Stimulated activated CD8-positive, alpha-beta memory T cell treated with anti-CD3 and anti-CD28 coated beads, Interleukin-15, amount 100 ng/mL, for 48 hours (primary cell): ENCODE measurements at places on chromosomes 1 and 21.

DNA sequence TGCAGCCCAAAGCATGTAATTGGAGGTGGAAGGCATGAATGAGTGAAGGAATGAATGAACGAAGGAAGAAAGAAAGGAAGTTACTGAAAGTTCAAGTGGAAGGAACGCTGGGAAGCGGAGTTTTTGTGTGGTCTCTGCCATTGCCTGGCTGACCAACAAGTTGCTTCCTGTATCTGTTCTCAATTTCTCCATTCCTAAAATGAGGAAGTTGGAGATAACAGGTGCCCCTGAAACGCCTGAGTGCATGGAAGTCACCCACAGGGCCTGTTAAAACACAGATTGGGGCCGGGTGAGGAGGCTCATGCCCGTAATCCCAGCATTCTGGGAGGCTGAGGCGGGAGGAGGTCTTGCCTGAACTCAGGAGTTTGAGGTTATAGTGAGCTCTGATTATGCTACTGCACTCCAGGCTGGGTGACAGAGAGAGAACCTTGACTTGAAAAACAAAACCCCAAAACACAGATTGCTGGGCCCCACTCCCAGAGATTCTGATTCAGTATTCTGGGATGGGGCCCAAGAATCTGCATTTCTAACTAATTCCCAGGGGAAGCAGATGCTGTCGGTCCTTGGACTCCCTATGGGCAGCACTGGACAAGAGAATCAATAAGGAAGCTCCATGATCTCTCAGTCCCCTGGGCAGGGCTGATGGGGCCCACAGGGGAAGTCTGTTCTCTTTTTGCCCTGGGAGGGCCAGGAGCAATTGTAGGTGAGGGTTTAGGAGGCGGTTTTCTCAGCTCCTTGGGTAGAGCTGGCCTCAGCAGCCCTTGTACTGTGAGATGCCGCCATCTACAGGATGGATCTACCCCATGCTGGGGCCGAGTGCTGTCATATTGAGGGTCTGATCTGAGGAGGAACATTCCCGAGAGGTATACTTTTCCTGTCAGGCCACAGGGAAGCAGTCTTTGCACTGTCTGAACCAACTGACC lies 3.3 kb upstream of the CNR2 start:
- DNase-seq: peak; percentile 43

GRCh38 chr1:169495916-169496315 lies 10.2 kb upstream of the SLC19A2 start:
- no peak for DNase-seq

GRCh38 chr1:1013105-1013921 lies at the start of gene ISG15:
Gene ISG15 (plus strand): TSS chr1:1013497. CDS start chr1:1013574, 77 bp downstream.
- peak; percentile 79 for DNase-seq

DNA sequence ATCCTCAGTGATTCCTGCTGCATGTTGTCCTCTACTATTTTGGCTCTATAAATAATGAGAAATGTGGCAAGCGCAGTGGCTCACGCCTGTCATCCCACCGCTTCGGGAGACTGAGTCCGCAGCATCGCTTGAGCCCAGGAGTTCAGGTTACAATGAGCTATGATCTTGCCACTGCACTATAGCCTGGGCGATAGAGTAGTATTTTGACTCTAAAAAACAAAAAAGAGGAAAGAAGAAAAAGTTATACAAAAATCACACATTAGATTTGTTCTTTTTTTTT lies 756 bp upstream of the SLC25A44 start:
- DNase-seq: no peak

- DNase-seq: no peak
Measured at GRCh38 chr1:46041974-46042373, 90.5 kb downstream of the PIK3R3 start.

- no peak for DNase-seq
Measured at GRCh38 chr1:4344065-4344732, 310.2 kb upstream of the AJAP1 start.

DNA sequence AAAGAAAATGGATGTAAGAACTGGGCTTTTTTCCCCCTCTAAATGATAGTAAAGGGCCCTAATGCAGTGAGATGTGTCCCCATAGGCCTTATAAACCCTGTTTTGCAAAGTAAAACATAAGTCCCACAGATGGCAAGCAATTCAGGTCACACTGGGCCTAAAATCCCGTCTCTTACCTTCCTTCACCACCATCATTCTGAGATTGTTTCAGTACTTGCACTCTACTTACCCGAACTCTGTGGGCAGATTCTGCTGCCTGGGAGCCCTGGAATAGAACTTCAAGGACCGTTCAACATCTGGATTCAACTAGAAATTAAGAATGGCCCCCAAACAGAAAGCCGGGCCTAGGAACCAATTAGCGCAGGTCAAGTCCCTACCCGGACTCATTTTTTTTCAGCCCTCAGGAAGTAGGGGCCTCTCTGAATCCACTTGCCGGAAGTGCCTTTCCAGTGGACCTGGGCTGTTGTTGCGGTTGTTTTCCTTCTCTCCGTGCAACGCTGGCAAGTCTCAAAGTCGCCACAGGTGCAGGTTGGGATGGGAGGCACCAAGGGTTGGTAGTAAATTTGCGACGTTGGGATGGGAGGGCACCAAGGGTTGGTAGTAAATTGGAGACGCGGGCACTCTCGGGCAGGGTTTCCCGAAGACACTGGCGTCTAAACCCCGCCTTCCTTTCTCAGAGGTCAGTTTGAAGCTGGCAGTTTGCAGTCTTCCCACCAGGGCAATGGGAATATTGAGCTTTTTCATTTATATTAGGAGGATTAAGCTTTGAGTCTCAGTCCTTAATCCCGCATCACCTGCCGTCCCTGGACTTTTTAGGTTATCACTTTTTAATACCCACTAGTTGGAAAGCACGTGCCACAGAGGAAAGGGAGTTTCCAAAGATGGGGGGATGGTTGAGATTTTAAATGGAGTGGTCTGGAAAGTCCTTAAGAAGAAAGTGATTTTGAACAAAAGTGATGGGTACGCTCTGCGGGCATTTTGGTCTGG lies at the start of gene TMEM69:
Gene TMEM69 (plus strand): TSS at position 428 of the 987 bp plus-strand sequence. CDS start 2,888 bp downstream, outside the sequence.
- peak; percentile 60 for DNase-seq

DNA sequence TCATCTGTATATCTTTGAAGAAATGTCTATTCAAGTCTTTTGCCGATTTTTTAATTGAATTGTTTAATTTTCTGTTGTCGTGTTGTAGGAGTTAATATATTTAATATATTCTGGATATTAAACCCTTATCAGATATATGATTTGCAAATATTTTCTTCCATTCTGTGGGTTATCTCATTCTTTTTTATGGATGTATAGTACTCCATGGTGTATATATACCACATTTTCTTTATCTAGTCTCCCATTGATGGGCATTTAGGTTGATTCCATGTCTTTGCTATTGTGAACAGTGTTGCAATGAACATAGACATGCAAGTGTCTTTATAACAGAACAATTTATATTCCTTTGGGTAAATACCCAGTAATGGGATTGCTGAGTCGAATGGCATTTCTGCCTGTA lies 100.3 kb upstream of the DMRTA2 start:
- no peak for DNase-seq

GRCh38 chr21:26125433-26126167 lies 45.0 kb downstream of the APP start:
- DNase-seq: no peak

DNA sequence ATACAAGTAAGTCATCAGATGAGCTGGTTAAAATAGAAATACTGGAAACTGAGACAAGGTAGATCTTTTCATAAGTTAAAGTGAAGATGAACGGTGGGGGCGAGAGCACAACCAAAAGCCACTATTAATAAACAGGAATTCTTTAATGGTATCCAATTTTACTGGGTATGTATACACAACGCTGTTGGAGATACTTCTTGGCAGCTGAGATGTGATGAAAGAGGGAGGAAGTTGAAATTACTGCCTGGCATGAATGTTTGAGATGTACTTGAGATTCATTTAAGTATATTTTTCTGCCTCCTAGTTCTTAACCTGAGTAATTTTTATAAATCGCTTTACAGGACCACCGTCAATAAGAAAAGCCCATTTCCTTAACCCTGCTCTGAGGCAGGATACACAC lies 110.0 kb upstream of the ZRANB2 start:
- no peak for DNase-seq

DNA sequence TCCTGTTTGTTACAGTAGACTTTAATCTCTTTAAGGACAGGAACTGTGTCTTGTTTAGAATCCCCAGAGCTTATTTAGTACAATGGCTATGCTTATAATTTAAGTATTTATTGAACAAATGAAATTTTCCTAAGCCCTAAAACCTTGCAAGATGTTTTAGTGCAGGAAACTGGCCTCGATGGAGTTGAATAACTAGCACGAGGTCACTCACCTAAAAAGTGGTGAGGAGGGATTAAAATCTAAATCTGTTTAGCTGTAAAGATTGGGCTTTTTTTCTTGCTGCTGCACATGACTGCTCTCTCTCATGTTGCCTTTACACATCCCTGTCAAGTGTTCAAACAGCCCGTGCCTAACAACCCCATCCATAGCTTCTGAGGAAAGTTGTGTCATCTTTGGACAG lies 10.2 kb downstream of the NFYC start:
- DNase-seq: no peak

GRCh38 chr1:201020721-201021629 lies 2.5 kb downstream of the KIF21B start:
- no peak for DNase-seq

DNA sequence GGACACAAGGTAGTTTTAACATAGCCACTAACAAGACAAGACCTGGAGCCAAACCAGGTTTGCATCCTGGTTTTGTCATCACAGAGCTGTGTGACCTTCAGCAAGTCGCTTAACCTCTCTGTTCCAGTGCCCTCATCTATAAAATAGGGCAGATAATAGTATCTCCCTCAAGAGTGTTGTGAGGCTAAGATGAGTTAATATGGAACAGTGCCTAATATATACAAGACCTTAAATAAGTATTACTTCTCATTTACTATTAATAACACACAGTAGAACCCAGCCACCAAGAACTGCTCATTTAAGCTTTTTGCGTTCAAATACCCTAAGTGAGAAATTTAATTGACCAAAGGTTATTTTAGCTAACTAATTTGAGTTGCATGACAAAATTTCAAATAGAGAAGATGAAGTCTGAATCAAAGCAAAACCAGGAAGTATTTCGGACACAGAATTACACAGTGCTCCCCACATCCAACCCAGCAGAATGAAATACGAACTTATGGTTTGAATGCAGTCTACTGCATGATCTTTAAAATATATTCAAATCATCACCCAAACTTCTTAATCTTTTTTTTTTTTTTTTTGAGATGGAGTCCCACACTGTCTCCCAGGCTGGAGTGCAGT lies 123.9 kb upstream of the KRTAP19-8 start:
- DNase-seq: no peak

DNA sequence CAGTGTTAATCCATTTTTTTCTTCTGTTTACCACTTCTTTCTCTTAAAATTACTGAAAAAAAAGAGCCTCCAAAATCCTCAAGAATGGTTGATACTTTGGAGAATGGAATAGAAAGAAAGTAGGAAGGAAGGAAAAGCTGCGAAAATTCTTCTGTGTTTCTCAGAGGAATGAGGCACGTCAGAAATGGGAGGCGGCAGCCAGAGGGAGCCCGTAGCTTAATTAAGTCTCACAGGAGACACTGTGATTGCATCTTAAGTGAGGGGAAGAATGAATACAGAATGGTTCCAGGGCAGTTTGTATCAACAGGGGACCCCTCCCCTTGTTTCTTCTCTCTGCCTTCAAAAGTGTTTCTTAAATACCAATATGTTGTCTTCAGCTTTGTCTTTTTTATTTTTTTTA lies 1099.5 kb downstream of the PLA2G4A start:
- no peak for DNase-seq

GRCh38 chr1:26132834-26133167 lies 21.2 kb downstream of the PDIK1L start:
- DNase-seq: no peak

DNA sequence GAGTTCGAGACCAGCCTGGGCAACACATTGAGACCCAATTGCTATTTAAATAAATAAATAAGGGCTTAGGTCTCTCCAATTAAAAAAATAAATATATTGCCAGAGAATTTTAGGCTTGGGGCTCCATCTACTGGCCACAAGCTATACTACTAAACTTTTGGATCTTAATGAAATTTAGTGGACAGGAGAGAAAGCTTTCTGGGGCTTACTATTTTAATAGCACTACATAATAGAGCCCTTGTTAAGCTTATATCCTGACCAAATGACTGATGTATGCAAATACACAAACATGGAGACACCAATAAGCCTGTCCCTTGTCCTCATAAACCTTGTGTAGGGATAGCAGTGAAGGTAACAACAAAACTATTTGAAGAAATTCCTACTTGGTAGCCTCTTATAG lies 18.4 kb downstream of the CCT3 start:
- DNase-seq: no peak

GRCh38 chr1:147297438-147297837 lies 55.0 kb downstream of the CHD1L start:
- no peak for DNase-seq

GRCh38 chr1:41471658-41472057 lies 12.8 kb downstream of the EDN2 start:
- no peak for DNase-seq

- DNase-seq: no peak
Measured at GRCh38 chr1:230458509-230458908, 32.4 kb upstream of the PGBD5 start.

DNA sequence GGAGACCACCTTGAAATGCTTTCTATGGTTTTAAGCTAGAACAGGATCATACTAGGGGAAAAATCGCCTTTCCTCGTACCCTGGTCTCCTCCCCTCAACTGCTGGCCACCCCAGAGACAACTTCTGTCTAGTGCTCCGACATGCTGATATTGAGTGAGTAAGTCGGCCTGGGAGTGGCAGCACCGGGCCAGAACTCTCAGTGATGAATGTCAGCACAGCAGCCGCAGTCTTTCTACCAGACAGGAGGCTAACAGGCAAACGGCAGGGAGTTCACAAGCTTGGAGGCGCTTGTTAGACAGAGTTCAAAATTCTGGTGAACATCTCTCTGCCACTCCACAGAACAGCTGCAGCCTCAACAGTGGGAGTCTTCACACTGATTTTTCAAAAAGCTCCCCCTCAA lies 716.9 kb downstream of the ADGRL2 start:
- DNase-seq: no peak

DNA sequence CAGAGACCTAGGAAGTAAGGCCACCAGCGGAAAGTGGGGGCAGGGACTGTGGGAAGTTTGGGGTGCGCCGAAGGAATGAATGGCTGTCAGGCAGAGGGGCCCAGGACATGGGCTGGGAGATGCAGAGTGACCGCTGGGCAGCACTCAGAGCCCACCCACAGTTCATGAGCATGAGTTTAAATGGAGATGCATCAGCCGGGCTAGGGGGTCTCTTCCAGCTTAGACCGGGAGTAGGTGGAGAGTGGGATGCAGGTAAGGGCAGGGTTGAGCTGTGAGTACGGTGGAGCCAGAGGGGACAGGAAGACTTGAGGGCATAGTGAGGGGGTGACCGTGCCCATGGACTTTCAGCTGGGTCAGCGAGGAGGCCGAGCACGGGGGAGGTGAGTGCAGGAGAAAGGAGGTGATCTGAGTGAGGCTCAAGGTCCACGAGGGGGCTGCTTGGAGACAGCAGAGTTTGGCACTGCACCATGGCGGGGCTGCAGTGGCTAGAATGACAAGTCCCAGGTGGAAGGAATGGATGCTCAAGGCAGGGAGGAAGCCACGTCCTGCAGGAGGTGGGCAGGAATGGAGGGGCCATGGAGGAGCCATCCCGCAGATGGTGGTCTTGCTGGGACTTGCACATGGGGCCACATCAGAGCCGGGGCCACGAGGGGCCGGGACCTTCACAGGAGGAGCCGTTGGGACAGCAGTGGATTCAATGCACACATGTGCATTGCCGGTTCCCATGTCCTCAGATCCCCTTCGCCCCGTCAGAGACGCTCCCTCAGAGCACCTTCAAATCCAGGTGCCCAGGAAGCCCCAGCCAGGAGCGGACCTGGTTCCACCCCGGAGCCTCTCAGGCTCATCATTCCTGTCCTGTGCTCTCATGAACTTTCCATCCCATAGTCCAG lies 34.9 kb downstream of the UBASH3A start:
- no peak for DNase-seq

GRCh38 chr1:173937062-173937461 lies 19.9 kb upstream of the SERPINC1 start:
- no peak for DNase-seq
